Left ventricle myocardium superior (tissue), 1 donor: ENCODE measurements at places on chromosomes 1 and 21. TPM values are rescaled to one million over a fixed set of nuclear protein-coding genes. Genes with fewer than 3 reads are reported as not detected.
A peak's percentile ranks its signal among the peaks of the same experiment; 100 is the strongest.

GRCh38 chr1:77347646-77348045 is 65.8 kb downstream of the AK5 start:
- DNase-seq = no peak

RIMS3 gene
- 0.92 TPM for total RNA-seq

- no peak for DNase-seq
Observed at GRCh38 chr1:62481681-62482080, 44.8 kb downstream of the USP1 start.

AADACL4 gene
- not detected for total RNA-seq

KCNJ10 gene
- total RNA-seq = not detected

S100A2 gene
- total RNA-seq = 1.9 TPM

RWDD3 gene
- total RNA-seq = 15.9 TPM

DNA sequence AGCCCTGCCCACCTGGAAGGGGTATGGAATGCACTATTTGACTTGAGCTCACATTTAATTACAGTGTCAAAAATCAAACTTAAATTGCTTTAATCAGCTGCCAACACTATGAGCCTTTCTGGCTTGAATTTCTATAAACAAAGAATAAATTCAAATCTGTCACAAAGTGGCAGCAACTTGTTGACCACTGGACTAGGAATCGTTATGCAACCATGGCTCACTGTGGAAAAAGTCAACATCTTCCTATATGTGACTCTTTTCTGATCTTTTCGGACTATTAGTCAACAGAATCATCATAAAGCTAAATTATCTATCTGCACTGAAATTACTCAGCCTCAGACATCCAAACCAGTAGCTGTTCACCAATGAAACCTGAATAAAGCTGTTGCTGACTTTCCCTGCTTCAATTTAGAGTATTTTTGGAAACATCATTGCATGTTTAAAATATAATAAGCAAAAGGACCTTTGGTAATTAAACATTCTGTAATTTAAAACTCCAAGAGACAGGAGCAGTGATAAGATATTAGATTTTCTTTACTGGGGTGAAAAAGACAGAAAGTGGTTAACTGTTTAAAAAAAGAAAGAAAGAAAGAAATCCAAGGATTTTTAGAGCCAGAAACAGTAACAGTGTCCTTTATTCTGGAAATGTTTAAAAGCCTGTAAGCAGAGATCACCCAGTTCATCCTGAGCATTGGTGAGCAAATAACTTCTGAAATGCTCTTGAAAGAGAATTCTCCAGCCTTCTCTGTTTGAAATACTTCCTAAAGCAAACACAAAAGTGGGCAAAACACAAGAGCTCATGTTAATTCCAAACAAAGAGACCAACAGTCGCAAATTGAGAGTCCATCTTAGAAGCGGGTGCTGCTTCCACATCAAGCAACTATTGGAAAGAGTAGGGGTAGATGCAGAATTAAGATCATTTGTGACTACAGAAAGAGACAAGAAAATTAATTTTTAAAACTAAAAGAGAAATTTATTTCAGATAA is 26.2 kb upstream of the ERG start:
- no peak for DNase-seq

COL11A1 gene
- total RNA-seq = 0.42 TPM

CLCA2 gene
- not detected for total RNA-seq

DNA sequence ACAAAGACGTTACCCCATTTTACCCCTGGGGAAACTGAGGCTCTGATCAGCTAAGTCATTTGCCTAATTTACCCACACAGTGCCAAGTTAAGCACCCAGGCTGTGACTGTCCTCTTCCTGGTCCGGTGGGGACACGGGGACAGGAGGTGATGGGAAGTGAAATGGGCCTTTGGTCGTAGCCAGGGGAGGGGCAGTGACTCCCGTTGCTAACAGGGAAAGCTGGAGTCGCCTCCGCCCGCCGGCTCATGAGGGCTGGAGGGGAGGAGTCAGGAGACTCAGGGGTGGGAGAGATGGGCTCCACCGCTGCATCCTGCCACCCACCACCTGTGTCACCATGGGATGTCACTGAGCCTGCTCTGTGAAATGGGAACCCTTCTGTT is 139.3 kb downstream of the PGBD5 start:
- DNase-seq = no peak

- DNase-seq = no peak
Observed at GRCh38 chr1:248111157-248111556, 16.2 kb downstream of the OR2L13 start.

OVAAL gene
- 1.5 TPM for total RNA-seq

DCDC2B gene
- not detected for total RNA-seq

CENPF gene
- 0.47 TPM for total RNA-seq

- peak; percentile 88 for DNase-seq
Observed at GRCh38 chr1:17531682-17532487, 7.6 kb upstream of the ARHGEF10L start.

GRCh38 chr1:167651161-167651693 is 21.2 kb downstream of the RCSD1 start:
- DNase-seq = peak; percentile 65

DNA sequence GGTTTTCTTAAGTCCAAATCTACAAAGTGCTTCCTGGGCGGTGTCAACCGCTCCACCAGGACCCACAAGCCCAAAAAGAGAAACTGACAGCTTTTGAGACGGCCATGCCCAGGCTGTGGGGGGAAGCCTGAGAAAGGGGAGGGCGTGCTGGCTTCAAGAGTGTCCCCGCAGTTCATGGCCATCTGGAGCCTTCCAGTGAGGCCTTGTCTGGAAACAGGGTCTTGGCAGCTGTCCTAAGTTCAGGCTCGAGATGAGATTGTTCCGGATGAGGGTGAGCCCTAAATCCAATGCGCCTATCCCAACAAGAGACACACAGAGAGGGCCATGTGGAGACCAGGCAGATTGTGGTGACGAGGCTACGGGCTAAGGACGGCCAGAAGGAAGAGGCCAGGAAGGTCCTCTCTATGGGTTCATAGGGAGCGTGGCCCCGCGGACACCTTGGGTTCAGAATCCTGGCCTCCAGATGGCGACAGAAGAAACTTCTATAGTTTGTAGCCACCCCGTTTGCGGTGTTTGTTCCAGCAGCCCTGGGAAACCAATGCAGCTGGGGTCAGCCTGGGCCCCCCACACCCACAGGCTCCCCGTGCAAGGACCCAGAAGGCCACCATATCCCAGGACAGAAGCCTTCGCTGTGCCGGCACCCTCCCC is 70.2 kb downstream of the ARHGEF16 start:
- no peak for DNase-seq

DNA sequence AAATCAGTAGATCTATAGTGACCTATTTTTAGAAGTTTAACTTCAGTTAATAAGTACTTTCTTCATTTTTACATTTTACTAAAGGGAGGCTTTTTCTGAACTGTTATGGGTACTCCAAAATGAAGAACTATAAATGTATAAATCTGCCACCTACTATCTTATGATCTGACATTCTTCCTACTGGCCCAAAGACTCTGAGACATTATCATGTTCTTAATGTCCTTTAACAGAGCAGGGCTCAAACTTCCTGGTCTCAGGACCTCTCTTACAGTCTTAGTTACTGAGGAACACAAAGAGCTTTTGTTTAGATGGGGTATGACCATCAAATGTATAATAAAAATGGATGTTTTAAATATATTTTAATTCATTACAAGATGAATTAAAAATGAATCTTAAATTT is 8.9 kb downstream of the TRIM33 start:
- no peak for DNase-seq

BRDT gene
- total RNA-seq = not detected

MPZ gene
- total RNA-seq = 3.8 TPM

ATP1A4 gene
- total RNA-seq = not detected

GRCh38 chr21:38486221-38486620 is 12.1 kb downstream of the ERG start:
- no peak for DNase-seq

- DNase-seq = no peak
Observed at GRCh38 chr1:47821760-47822159, 175.4 kb downstream of the TRABD2B start.

DNA sequence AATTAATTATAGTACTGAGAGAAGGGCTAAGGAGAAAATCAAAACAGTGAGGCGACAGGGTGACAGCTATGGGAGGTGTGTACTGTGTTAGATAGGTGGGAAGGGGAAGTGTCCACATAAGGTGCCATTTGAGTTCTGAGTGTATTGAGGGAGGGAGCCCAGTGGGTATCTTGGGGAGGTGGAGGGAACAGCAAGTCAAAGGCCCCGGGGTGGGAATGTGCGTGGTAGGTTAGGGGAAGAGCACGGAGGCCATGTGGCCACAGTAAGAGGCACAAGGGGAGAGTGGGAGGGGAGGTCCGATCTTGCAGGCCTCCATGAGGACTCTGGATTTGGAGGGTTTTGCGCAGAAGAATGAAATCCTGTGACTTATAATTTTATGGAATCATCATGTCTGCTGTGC is 3.0 kb upstream of the XKR8 start:
- DNase-seq = no peak

DNA sequence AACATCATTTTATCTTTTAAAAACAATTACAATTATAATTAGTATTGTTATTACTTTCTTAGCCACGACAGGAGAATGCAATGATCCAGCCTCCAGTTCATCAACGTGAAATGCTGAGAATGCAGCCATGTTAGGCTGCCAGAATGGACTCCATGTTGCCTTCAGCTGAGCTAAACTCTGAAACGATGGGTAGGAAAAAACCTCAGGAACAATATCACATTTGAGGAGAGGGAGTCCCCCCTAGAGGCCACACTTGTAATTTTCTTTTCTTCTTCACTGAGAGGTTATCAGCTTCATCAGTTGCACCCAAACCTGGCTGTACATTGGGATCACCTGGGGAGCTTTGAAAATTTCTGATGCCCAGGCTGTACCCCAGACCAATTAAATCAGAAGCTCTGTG is 34.6 kb upstream of the DNAH14 start:
- DNase-seq = no peak

GRCh38 chr1:199009447-199009846 is 370.6 kb downstream of the PTPRC start:
- DNase-seq = no peak

GRCh38 chr1:32753532-32754316 is 51.2 kb upstream of the SYNC start:
- peak; percentile 83 for DNase-seq

DNA sequence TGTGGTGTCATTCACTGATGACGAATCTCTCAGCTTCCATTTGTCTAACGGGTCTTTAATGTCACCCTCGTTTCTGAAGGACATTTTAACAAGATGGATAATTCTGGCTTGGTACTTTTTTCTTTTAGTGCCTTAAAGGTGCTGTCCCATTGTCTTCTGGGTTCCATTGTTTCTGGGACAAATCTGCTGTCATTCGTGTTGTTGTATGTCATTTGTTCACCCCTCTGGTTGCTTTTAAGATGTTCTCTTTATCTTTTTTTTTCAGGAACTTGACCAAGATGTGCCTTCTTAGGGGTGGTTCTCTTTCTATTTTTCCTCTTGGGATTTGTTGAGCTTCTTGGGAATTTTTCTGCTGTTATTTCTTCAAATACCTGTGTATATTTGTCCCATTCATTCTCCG is 14.0 kb upstream of the MMEL1 start:
- no peak for DNase-seq

CELA2A gene
- total RNA-seq = not detected

NCAM2 gene
- total RNA-seq = 4.4 TPM

TENT5C gene
- 16.7 TPM for total RNA-seq

- DNase-seq = peak; percentile 36
Observed at GRCh38 chr1:16387201-16388188, 20.5 kb downstream of the SZRD1 start.

CCT8 gene
- 108 TPM for total RNA-seq
